ENCODE measurements at places on chromosomes 6 and 20.
A peak's percentile ranks its signal among the peaks of the same experiment; 100 is the strongest.

DNA sequence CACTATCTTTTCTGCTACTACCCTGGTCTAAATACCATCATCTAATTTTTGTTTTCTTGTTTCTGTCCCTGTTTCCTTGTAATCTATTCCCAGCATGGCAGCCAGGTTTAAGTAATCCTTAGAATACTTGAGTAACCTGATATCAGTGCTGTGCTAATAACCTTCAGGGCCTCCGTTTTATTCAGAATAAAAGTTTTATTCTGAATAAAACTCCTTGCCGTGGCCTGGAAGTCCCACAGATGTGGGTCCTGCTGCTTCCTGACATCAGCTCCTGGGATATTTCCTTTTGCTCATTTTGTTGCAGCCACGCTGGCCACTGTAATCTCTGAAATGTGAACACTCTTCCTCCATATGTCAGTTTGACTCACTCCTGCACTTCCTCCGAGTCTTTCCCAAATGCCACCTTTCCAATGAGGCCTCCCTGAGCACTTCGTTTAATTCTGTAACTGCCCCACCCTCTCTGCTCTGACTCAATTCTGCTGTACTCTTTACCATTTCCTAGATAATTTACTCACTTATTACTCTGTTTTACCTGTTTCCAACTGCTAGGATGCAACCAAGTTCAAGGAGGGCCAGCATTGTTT is 114.0 kb upstream of the FOXA2 start:
- no peak for DNase-seq

GRCh38 chr6:81304466-81304865 is 448.0 kb downstream of the TENT5A start:
- DNase-seq = no peak

GRCh38 chr6:148776321-148777308 is 29.8 kb downstream of the UST start:
- no peak for DNase-seq

GRCh38 chr6:100099189-100100074 is 105.4 kb upstream of the MCHR2 start:
- peak; percentile 21 for DNase-seq

GRCh38 chr6:134589512-134589911 is 271.6 kb upstream of the SGK1 start:
- DNase-seq = no peak

DNA sequence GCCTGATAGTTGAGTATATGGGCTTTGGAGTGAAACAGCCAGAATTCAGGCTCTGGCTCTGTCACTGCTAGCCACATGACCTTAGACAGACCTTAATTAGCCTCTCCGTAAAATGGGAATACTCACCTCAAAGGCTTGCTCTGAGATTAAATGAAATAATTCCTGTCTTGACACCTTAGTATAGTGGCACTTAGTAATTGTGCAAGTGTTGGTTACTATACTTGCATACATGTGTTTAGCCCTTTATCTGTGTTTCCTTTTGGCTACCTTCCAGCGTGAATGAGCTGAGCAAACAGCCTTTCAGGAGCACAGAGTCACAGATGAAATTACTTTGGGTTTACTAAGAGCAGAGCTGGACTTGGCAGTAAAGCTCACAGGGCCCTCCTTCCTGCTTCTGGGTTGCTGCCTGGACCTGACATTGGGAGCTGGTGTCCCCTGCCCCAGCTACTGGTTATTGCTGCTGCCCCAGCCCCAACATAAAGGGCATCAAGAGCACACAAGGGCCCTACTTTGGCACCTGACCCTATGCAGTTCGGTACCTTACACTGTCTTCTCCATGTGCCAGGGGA is 32.8 kb downstream of the CD164 start:
- DNase-seq = no peak

GRCh38 chr6:76166297-76166696 is 93.8 kb upstream of the IMPG1 start:
- no peak for DNase-seq

DNA sequence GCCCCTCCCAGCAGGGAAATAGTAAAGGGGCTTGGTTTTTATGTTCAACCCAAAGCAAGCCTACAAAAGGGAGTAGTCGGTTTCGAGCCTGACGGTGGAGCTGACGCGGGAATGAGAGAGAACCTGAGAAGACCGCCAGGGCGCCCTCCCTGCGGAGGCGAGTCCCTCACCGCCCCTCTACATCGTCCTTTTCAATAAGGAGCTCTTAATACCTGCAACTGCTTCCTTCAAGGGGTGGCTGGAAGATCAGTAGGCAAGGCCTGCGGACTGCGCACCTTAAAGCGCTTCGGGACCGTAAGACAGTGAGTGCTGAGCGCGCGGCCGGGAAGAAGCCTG is 709 bp upstream of the ZNF76 start:
- DNase-seq = no peak

DNA sequence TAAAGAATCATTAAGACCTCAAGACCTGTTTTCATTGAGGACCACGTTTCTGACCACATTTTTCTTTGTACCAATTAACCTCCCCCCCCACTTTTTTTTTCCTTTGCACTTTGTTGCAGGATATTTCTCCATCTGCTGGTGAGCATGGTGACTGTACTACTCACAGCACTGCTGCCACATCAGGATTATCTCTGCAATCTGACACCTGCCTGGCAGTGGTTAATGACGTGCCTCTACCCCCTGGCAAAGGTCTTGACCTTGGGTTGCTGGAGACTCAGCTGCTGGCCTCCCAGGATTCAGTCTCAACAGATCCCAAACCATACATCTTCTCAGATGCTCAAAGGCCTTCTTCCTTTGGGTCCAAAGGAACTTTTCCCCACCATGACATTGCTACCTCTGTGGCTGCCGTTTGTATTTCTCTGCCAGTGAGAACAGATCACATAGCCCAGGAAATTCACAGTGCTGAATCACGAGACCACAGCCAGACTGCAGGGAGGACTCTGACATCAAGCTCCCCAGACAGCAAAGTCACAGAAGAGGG is 46.6 kb upstream of the EDN3 start:
- no peak for DNase-seq

DNA sequence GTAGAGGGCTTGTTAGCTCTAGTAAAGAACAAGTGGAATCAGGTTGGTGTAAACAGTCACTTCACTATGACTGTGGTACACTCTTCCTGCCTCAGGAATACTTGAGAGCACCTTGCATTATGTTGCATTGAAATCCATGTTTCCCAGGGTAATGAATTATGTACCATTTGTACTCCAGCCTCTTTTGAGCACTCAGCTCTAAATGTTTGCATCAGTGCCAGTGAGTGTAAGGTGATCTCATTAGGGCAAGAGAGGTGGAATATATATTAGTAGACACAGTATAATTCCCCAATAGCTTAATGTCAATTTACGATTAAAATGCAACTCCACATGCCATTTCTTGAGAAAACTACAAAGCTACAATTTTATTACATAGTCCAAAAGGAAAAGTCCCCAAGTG is 319.6 kb upstream of the POU3F2 start:
- DNase-seq = no peak

GRCh38 chr20:3434232-3434631 is 26.8 kb upstream of the DNAAF9 start:
- no peak for DNase-seq

GRCh38 chr6:93787841-93788240 is 368.5 kb upstream of the EPHA7 start:
- no peak for DNase-seq

- DNase-seq = no peak
Measured at GRCh38 chr6:77298283-77298682, 165.0 kb downstream of the HTR1B start.

DNA sequence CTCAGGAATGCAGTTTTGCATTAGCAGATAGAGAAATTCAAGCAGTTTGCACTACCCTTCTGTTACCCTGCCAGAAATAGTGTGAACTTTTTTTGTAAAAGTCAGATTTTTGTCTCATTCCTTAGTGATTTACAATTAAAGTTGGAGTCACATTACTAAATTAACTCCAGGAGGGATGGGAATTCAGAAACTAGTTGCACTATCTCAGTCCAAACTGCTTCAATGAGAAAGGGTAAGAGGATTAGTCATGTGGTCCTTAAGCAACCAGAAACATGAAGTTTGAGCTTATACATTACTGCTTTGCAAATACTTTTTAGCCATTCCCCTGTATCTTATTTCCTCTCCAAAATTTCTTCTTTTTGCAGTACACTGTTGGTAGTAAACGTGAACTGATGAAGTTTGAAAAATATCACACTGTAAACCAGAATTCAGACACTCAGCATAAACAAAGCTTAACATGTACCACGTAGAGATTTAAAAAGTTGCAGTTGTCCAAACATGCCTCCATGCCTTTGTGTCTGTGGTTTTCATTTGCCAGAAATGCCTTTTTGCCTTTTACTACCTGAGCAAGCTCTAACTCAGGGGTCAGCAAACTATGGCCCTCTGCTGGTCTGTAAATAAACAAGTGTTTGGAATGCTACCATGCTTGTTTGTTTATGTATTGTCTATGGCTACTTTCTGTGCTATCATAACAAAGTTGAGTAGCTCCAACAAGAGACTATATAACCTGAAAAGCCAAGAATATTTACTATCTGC is 49.7 kb downstream of the TP53INP2 start:
- no peak for DNase-seq

DNA sequence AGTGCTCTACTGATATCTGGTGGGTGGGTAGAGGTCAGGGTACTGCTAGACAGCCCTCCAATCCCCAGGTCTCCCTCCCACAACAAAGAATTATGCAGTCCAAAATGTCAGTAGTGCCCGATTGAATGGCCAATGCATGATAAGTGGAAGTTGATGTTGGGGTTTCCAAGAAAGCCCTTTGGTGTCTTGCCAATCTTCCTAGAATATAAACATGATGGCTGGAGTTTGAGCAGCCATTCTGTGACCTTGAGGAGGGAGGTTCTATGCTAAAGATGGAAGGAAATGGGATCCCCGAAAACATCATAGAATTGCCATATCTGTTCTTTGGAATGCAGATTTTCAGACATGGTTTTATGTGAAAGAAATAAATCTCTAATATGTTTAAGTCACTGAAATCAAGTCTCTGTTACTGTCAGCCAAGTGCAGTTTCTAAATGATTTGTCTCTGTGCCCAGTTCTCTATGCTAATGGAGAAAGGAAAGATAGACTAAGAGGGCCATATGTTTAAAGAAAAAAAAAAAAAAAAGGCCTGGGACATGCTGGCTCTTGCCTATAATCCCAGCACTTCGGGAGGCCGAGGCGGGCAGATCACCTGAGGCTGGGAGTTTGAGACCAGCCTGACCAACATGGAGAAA is 32.8 kb upstream of the PTPN1 start:
- no peak for DNase-seq

GRCh38 chr20:62765432-62766070 is 30.7 kb upstream of the MRGBP start:
- no peak for DNase-seq

GRCh38 chr20:19616081-19616480 is 142.0 kb upstream of the RIN2 start:
- DNase-seq = no peak

DNA sequence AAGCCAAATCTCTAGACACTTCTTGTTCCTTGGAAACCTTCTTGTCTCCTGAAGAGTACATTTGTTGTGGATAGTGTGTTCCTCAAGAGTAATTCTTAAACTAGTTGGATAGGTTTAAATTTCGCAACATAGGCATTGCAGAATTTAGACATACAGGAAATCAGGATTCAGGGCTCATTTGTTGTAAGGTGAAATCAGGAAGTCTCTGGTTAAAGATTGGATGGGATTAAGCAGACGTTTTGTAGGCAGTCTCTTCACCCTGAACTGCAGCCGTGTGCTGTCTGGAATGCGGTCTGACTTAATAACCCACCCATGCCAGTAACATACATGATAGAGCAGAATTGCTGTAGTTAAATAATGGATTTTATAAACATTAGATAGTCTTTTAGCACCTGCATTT is 21.7 kb downstream of the HIVEP1 start:
- no peak for DNase-seq

DNA sequence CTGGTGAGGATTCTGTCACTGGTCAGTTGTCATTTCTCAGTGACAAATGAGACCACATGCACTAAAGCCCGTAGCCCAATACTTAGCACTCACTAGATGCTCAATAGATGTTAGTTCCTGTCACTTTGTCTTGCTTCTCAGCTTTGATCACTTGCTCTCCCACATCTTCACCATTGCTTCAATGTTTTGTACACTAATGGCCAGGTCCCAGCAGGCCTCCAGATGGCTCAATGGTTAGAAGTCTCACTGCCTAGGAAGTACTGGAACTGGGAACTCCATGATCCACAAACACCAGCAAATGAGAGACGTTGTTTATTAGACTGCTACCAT is 502.8 kb upstream of the JARID2 start:
- no peak for DNase-seq

GRCh38 chr6:111759331-111759835 is 113.9 kb downstream of the FYN start:
- DNase-seq = no peak

GRCh38 chr6:158033751-158034702 is 52.4 kb downstream of the SYNJ2 start:
- no peak for DNase-seq

DNA sequence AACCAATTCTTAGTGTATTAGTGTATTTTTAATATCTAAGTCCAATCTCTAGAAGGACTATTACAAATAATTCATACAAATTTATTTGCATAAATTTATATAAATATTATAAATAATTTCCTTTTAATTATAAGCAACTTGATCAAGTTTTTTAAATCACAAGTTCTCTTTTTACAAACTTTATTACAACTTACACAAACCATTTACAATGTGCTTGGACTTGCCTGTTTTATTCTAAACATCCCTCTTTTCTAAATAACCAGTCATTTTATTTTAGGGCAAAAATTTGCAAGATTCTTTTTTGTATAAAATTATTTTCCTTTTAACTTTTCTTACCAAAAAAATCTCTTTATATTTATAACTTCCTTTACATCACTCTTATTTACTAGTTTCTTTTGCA is 83.5 kb upstream of the SYNCRIP start:
- DNase-seq = no peak

Measured in NCI-H2227 treated with DMSO at 0.1 percent for 48 hours (cell line).